Glomerular endothelial cell (primary cell): ENCODE measurements at places on chromosomes 1 and 21. TPM values are rescaled to one million over a fixed set of nuclear protein-coding genes. Genes with fewer than 3 reads are reported as not detected.

Gene CLEC20A
- not detected in 2 replicates for total RNA-seq

Gene ABCA4
- 1.5 and 7.0 TPM in 2 replicates for total RNA-seq

Gene ZSWIM5
- total RNA-seq = 0.24 and 0.29 TPM in 2 replicates

Gene CEP85
- 7.4 and 7.9 TPM in 2 replicates for total RNA-seq

Gene FAM3B
- not detected in 2 replicates for total RNA-seq

Gene TMEM61
- not detected in 2 replicates for total RNA-seq
